ENCODE measurements at places on chromosomes 13 and 19.

DNA sequence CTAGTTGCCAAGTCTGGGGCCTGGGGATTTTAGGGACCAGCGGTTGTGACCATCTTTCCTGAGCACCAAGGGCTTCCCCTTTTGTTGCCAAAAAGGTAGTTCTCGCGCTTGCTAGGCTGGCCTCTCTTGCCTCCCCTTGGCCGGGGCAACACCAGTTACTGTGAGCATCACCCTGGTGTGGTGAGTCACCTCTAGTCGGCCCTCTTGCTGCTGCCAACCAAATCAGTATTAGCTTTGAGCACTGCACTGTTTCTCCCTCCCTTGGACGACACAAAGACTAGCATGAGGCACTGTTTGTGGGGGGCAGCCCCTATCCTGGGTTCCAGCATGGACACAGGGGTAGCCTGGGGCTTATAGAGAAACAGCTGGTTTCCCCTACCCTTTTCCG, 6.9 kb downstream of the SYDE1 start:
- no peak for DNase-seq

DNA sequence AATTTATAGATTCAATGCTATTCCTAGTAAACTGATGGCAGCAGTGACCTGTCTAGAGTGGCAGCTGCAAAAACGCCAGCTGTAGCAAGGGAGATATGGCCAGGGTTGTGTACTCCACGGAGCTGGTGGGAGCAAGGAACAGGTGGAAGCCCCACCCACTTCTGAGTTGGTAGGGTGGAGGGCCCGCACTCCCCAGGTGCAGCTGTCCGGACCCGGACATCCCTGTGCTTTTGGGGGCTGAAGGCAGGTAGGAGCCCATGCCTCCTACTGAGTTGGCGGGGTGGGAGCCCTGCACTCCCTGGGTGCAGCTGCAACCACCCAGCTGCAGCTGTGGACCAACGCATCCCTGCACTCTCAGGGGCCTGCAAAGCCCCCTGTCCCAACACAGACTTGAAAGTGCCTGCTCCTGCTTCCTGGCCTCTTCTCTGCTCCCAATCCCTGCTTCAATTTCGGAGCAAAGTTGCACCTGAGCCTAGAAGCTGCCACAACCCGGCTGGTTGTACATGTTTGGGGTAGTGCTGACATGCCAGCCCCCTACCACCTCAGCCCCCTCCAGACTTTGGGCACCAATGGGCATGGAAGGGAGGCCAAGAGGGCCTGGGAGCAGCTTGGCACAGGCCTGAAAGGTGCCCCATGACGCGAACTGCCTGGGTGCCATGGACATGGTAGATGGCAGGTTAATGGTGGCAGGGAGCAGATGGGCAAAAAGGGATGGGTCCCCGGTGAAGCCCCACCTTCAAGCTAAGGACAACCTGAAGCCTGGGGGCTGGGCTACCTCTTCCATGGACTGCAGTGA, 19.8 kb downstream of the UGGT2 start:
- DNase-seq = no peak

GRCh38 chr13:110347535-110348308, 40.6 kb downstream of the COL4A2 start:
- no peak for DNase-seq

GRCh38 chr13:39943711-39944110, 288.2 kb downstream of the COG6 start:
- no peak for DNase-seq

GRCh38 chr13:97364031-97364430, 69.9 kb upstream of the RAP2A start:
- DNase-seq = no peak

DNA sequence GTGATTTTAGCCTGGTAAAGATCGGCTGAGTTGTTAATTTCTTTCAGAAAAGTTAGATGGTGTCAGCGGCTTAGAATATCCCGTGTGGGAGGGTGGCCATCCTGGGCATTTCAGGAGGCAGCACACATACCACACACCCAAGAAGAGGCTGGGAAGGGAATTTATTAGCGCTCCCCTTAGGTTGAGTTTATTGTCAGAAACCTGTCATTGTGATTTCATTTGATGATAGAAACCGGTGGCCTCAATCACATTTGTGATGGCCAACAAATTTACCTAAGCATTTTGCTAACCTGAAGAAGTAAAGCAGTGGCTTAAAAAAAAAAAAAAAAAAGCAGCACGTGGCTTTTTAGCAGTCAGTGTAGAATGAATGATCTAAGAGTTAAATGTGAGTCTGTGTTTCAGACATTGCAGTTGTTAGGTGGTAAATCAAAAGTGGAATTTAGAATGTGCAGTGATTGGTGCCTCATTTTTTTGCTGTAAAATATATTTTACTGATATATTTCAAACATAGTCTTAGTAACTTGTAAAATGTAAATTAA, 2.7 kb downstream of the SIPA1L3 start:
- no peak for DNase-seq

DNA sequence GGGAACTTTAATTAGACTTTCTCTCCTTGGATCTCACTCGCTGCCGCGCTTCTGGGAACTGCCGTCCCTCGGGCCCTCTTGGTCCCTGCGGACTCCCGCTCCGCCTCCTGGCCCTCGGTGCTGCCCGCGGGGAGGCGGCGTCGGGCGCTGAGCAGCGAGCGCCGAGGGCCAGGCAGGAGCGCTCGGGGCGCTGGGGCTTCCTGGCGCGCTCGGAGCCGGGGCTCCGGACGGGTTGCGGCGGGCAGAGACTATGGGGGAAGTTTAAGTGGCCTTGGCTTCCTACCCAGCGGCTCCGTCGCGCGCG, 704 bp downstream of the CHST8 start:
- no peak for DNase-seq

GRCh38 chr13:29362849-29363604, 232.5 kb downstream of the SLC7A1 start:
- DNase-seq = peak; percentile 21

GRCh38 chr13:87089391-87089790, 581.8 kb upstream of the SLITRK5 start:
- no peak for DNase-seq

DNA sequence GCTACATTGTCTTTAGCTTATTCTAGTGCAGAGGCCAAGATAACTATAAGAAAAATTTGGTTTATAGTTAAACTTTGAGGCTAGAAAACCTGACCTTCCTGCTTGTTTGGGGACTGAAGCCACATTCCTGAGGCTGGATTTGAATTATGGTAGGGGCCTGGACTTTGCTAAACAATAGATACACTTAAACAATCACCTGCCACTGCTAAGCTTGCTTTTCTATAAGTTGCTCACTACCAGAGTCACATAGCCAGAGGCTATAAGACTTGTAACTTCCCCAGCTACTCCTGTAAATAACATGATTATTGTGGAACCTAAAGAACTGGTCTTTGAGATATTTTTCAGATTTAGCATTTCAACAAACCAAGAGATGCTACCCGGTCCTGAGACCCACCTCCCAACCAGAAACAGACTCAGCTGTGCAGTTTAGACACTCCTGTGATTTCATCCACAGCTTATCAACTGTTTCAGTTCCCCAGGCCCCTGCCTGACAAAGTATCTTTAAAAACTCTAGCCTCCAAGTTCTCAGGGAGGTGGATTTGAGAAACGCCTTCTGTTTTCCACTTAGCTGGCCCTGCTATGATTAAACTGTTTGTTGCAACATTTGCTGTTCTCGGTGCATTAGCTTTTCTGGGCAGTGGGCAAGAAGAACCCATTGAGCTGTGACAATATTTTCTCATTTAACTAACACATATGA, 77.7 kb downstream of the MIPEP start:
- no peak for DNase-seq

GRCh38 chr13:90562443-90562842, 785.0 kb upstream of the MIR17HG start:
- DNase-seq = no peak

GRCh38 chr13:30510811-30511371, 45.2 kb upstream of the HMGB1 start:
- DNase-seq = no peak

- DNase-seq = peak; percentile 23
Observed at GRCh38 chr13:43905435-43906031, 25.8 kb downstream of the LACC1 start.

Measured in stimulated activated CD4-positive, alpha-beta T cell treated with anti-CD3 and anti-CD28 coated beads, Interleukin-2, amount 100 ng/mL, for 24 hours (primary cell).